GM12891 (cell line): ENCODE measurements at places on chromosomes 12 and 14.
A peak's percentile ranks its signal among the peaks of the same experiment; 100 is the strongest.

DNA sequence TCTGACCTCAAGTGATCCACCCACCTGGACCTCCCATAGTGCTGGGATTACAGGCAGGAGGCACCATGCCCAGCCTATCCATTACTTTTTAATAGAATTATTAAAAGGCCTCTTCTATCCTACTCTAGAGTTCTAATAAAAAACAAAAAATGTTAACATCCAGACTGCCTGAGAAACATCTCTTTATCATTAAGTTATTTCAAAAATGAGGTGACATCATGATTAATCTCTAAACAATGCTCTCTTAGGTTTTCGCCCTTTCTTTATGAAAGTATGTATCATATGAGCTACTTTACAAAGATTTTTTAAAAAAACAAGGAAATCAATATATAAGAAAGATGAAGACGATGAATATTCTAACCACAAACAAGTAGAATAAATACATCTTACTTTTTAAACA is 52.6 kb downstream of the FGD6 start:
- DNase-seq, result no peak

DNA sequence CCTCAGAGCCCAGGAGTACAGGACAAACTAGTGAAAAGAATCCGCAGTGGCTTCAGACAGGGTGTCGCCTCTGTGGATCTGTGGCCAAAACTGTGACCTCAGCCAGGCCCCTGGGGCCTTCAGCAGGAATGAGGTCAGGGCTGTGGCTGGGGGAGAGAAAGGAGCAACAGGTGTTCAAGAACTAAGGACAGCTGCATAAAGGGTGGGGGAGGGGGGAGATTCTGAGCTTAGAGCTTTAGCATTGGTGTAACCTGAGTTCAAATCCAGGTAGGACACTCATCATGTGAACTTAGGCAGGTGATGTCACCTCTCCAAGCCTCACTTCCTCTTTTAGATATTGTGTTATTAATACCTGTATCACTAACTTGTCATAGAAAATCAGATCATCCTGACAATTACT is 40.9 kb upstream of the CORO1C start:
- DNase-seq, result peak; percentile 64

GRCh38 chr12:76680940-76681339 is 83.0 kb upstream of the ZDHHC17 start:
- no peak for DNase-seq

- no peak for DNase-seq
Measured at GRCh38 chr12:6279631-6280030, 30.9 kb upstream of the PLEKHG6 start.

- no peak for DNase-seq
Measured at GRCh38 chr12:29750131-29750927, 33.4 kb downstream of the TMTC1 start.

DNA sequence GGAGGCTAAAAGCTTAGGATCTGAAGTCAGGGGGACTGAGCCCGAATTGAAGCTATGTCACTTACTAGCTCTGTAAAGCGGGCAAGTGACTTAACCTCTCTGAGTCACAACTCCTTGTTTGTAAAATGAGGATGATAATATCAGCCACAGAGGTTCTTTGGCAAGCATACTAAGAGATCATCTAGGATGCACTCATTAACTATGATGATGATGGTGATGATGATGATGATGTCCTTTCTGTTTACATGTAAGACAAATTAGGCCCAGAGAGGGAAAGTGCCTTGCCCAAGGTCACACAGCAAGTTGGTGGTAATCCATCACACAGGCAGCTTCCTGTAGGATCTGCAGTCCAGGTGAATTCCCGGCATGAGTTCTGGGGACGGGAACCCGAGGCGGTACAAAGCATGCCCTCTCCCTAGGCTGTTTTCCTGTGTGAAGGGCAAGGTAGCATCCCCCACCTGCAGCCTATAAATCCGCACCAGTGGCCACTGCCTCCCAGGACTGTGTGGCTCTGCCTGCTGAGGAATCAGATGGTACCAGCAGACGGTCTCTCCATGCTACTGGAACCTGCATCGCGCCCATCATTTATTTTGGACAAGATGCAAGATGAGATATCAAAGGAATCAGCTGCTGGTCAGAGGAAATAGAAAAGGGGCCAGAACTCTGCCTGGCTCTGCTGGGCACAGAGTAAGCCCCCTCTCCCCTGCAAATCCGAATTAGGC is 55.2 kb downstream of the MAP1LC3B2 start:
- DNase-seq, result no peak
